Calu3 (cell line): ENCODE measurements at places on chromosomes 5 and 9. TPM values are rescaled to one million over a fixed set of nuclear protein-coding genes. Genes with fewer than 3 reads are reported as not detected.

DNA sequence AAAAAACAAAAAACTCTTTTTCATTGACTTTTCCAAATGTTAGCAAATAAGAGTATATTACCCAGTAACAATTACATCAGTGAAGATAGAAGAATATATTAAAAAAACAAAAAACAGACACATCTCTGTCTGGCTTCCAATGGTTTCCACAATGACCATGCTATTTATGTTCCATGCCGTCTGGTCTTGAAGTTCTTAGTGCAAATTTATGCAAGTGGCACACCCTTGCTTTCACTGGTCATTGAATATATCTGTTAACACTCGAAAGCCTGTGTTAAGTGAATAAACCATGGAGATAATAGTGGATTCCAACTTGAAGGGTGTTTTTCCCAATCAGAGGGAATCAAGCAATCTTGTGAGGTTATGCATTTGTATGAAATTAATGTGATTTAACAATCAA lies 291.9 kb downstream of the KCTD16 start:
- no peak overlapping the region for H3K4me3 ChIP-seq
- H3K27me3 ChIP-seq: peaks cover 17% of the 10 kb centered on the region

DNA sequence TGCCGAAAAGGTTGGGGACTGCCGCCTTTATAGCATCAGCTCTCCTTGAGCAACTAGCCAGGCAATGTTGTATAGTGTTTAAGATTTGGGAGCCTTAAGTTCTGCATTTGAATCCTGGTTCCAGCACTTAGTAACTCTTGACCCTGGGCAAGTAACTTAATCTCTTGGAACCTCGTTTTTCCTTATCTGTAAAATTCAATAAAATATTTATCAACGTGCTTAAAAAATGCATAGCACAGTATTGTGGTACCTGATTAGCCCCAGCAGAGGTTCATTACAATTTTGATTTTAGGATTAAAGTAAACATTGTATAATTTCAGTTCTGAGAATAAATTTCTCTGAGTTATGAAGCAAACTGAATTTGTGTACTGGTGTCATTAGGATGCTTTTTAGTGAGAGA lies 66.4 kb downstream of the ZSWIM6 start:
- no peaks in the 10 kb centered on the region for H3K27me3 ChIP-seq
- peaks cover 34% of the 10 kb centered on the region for H3K4me1 ChIP-seq
- H3K4me3 ChIP-seq: no peak overlapping the region
- DNase-seq: no peak

DNA sequence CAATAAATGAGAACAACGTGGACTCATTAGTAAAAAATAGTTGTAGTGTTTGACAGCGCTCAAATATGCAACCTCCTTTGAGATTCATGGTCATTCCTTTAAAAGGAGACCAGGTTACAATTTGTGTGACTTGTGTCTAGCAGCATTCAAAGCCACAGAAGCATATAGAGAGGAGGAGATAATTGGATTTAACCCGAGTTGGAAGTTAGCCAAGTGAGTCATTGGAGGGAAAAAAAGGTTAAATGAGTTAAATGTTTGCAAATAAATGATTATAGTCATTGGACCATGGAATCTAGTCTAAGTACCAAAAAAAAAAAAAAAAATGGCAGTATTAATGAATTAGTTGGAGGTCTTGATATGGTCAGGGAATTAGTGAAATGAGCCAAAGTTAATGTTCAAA lies 90.9 kb downstream of the ITGA1 start:
- H3K27me3 ChIP-seq: no peaks in the 10 kb centered on the region
- DNase-seq: no peak

- H3K4me3 ChIP-seq: no peak overlapping the region
- H3K36me3 ChIP-seq: peaks cover 20% of the 10 kb centered on the region
- no peaks in the 10 kb centered on the region for H3K27me3 ChIP-seq
- H3K4me1 ChIP-seq: no peaks in the 10 kb centered on the region
- no peak overlapping the region for H3K27ac ChIP-seq
- no peak for DNase-seq
Observed at GRCh38 chr9:121778252-121779225, 127.1 kb downstream of the DAB2IP start.

DNA sequence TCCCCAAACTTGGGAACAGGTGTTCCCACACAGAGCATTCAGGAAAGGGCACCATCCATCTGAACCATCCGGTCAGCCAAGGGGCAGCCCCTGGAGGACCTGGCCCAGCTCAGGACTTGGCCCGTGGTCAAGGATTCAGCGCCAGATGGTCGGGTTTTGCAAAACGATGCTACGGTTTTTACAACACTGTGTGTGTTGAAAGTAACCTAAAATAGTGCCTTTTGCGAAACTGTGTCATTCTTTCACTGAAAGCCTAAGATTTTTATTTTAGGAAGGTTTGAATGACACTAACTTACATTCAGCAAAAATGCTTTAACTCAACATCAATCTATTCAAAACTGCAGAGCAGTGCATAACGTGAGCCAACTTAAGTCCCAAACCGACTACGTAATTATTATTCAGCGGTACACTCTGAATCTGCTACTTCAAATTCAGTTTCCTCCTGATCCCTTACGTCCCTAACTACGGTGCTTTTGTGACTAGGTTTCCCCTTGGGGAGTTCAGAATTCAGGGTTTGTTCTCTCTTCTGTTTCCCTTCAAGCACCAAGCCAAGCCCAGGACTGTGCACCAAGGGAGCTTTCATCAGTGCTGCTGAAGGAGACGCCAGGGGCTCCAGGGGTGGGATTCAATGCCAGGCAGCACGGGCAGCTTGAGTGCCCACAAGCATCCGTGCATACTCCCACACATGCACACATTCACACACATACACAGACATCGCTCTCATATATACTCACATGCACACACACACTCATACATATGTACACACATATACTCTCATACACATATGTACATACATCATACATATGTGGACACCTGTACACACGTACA lies 25.8 kb downstream of the LPCAT1 start:
- no peak overlapping the region for H3K27ac ChIP-seq
- no peaks in the 10 kb centered on the region for H3K27me3 ChIP-seq
- DNase-seq: no peak
- no peaks in the 10 kb centered on the region for H3K4me1 ChIP-seq
- H3K4me3 ChIP-seq: no peak overlapping the region
- H3K36me3 ChIP-seq: peaks cover 11% of the 10 kb centered on the region

DNA sequence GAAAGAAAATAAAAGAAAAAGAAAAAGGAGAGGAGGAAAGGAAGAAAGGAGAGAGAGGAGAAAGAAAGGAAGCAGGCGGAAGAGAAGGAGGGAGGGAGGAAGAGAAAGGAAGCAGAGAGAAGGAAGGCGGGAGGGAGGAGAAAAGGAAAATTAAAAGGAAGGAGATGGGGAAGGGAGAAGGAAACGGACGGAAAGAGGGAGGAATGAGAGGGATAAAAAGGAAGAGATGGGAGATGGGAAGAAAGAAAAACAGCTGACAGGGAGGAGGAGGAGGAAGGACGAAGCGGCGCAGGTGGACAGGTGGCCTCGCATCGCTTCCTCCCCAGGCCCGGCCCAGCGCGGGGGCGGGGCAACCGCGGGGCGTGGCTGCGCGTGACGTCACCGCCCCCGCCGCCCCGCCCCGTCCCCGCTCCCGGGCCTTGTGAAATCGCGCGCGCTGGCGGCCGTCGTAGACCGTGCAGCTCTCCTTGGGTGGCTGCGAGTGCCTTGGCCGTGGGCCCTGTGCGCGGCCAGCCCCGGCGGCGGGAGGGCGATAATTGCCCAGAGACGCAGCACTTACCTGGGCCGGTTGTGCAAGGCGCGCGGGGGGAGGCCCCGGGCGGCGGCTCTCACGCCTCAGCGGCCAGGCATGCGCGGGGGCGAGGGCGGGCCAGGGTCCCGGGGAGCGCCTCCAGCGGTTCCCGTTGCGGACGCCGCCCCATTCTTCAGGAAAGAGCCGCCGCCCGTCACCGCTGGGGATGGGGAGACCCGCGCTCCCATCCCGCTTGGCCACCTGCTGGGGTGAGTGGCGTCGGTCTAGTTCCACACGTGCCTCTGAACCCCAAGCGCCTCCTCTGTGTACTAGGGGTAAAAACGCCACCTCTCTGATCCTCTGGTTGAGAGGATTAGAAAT lies 49.6 kb upstream of the FOXE1 start:
- peak overlapping the region; percentile 83 for H3K27ac ChIP-seq
- peak; percentile 74 for DNase-seq
- H3K27me3 ChIP-seq: no peaks in the 10 kb centered on the region
- peaks cover 21% of the 10 kb centered on the region for H3K4me1 ChIP-seq
- H3K36me3 ChIP-seq: peaks cover 24% of the 10 kb centered on the region

DNA sequence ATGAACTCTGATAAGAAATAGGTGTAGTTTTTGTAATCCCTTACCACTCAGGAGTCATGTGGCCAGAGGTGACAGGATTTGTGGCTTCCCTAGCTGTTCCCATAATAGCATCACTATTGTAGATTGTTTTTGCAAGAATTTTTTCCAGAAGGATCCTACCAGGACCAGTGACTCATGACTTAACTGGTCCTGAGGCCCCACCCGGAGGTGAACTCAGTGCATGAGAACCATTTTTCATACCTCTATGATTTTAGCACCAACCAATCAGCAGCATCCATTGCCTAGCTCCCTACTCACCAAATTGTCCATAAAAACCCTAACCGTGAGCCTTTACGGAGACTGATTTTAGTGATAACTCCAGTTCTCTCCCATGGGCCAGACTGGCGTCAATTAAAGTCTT lies 484.8 kb downstream of the PSAT1 start:
- H3K4me3 ChIP-seq: no peak overlapping the region
- H3K36me3 ChIP-seq: no peaks in the 10 kb centered on the region
- H3K27ac ChIP-seq: no peak overlapping the region
- DNase-seq: no peak
- no peaks in the 10 kb centered on the region for H3K4me1 ChIP-seq

DNA sequence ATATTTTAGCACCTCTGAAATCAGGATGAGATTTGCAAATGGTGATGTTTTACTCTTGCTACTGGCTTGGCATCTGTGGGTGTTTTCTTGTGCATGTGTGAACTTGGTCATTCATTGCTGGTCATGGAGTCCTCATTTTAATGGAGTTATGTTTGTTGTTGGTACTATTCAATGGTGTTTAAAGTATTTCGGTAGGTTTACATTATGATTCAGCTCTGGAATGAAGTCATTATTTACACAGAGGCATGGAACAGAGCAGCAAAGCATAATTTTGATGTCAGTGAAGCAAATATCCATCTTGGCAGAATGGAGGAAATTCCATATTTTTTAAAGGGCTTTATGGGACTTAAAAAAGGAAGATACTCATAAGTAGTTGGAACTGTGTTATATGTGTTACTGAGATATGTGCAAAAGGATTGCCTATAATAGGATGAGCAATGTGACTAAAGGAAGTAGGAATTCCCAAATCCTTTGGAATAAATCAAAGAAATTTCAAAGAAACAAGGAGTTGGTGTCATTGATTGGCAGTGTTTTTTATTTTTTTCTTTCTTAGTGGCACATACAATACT lies 147.4 kb downstream of the ACTBL2 start:
- no peaks in the 10 kb centered on the region for H3K27me3 ChIP-seq
- peaks cover 12% of the 10 kb centered on the region for H3K4me1 ChIP-seq
- no peak overlapping the region for H3K27ac ChIP-seq
- no peak for DNase-seq
- H3K4me3 ChIP-seq: no peak overlapping the region

- H3K27me3 ChIP-seq: no peaks in the 10 kb centered on the region
- H3K36me3 ChIP-seq: no peaks in the 10 kb centered on the region
Observed at GRCh38 chr5:169636477-169637084, 494 bp upstream of the DOCK2 start.

MARCHF11 gene
- total RNA-seq: not detected in 2 replicates

BTNL8 gene
- total RNA-seq: not detected in 2 replicates

GDF9 gene
- 0.61 and 0.94 TPM in 2 replicates for total RNA-seq

LHFPL2 gene
- total RNA-seq: 30.9 and 43.6 TPM in 2 replicates

MRPL41 gene
- total RNA-seq: 27.6 and 31.1 TPM in 2 replicates
